ENCODE measurements at places on chromosomes 5 and 9.

GRCh38 chr9:13648676-13649075 lies 369.2 kb upstream of the MPDZ start:
- no peak for DNase-seq

DNA sequence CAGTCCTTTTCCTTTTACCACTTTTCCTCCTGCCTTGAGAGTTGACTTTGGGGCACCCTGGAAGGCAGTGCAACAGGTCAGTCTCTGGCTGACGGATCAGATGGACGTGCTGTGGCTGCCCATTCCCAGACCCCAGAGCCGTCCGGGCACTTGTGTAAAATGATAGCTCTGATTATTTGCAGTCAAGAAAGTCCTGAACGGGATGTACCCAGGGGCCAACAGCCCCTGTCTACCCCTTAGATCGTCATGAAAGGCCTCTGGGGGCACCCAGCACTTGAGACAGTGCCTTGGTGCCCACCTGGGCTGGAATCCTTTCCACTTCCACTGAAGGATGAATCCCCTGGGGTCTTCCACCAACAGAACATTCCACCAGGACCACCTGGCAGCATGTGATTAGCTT lies 17.7 kb upstream of the ANGPTL2 start:
- DNase-seq = no peak

DNA sequence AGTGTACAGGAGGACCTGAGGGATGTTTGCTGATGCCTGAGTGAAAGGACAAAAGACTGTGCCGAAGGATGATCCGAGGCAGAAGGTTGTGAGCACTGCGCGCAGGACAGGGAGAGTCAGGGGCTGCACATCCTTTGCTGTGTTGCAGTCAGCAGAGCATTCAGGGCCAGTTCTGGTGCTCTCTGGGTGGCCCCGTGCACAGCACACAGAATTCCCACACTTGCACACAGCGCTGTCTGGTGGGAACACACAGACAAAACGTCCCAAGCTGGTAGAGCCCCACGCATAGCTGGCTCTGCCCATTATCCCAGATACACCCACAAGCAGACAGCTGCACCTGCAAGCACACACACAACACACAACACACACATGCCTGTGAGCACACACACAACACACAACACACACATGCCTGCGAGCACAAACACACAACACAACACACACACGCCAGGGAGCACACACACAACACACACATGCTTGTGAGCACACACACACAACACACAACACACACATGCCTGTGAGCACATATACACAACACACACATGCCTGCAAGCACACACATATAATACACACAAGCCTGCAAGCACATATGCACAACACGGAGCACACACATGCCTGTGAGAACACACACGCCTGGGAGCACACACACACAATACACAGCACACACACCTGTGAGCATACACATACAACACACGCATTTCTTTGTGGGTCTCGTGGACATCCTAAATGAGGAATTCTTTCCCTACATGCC lies 74.4 kb downstream of the FGF18 start:
- DNase-seq = no peak

GRCh38 chr9:81537964-81538363 lies 151.4 kb downstream of the TLE1 start:
- DNase-seq = no peak

GRCh38 chr5:142881076-142881783 lies 111.1 kb downstream of the ARHGAP26 start:
- DNase-seq = no peak

- no peak for DNase-seq
Observed at GRCh38 chr9:89461265-89461664, 36.6 kb downstream of the SEMA4D start.

DNA sequence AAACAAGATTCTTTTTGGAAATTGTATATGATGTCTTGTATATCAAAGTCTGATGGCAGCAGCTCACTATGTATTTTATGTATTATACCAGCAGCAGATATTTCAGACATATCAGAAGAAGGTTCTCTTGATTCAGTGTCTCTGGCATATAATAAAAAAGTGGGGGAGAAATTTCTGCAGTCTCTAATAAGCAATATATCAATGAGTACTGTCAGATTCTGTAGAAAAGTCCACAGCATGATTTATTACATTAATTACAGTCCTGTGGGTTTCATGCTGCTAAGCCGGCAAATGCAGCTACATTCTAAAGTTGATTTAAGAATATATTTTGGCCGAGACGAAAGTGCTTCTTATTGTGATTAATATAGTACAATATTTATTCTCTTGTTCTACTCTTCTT lies 113.1 kb downstream of the KIAA1958 start:
- DNase-seq = no peak

DNA sequence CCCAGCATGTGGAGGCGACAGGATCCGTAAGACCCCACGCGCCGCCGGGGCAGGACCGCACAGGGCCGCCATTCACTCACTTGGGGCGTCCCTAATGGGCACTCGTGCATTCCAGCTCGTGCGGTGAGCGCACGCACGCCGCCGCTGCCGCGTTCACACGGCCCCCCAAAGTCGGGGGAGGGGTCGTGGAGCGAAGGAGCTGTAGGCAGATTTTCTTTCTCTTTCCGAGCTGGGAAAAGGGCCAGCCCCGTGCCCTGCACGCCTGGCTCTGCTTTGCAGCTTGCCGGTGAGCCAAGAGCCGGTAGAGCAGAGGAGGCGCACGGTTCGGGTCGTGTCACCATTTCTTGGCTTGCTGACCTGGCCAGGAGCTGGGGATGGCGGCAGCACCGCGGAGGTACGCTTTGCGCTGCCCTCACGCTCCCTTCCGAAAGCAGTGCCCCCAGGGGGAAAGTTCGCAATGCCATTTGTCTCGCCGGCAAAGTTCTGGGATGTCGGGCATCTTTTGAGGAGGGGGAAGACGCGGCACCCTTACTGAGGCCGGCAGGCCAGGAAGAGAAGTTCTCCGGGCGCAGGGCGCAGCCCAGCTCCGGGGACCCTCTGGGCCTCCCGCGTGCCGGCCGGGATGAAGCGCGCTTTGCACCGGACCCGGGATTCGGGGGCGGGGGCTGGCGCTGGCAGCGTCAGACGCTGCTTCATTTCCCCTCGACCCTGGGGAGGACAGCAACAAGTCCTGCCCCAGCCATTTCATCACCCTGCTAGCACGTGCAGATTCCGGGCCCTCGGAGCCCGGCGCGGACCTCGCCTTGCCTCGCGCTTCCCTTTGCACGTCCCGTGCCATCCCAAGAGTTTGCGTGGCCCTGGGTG lies 898 bp downstream of the STC2 start:
- no peak for DNase-seq

GRCh38 chr5:32543291-32543690 lies 42.1 kb upstream of the SUB1 start:
- no peak for DNase-seq

DNA sequence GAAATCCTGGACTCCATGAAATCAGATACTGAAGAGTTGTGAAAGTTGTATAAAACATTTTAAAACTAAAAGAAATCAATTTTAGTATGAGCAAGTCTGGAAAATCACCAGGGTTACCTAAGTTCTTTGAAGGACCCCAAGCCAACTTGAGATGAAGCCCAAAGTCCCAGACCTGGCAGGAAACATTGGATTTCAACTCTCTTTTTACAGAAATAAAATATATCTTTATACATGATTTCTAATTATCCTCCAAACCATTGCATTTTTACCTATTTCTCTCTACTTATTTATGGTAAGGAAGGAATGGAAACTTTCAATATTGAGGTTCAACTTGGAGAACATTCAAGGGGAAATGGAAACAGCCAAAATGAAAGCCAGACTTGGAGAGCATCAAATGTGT lies 390.6 kb upstream of the C9orf72 start:
- DNase-seq = no peak

GRCh38 chr5:72394688-72395087 lies 74.5 kb downstream of the PTCD2 start:
- no peak for DNase-seq

GRCh38 chr9:133063500-133064231 lies 1.9 kb downstream of the CEL start:
- no peak for DNase-seq

GRCh38 chr9:91208419-91208745 lies 153.3 kb downstream of the AUH start:
- no peak for DNase-seq

DNA sequence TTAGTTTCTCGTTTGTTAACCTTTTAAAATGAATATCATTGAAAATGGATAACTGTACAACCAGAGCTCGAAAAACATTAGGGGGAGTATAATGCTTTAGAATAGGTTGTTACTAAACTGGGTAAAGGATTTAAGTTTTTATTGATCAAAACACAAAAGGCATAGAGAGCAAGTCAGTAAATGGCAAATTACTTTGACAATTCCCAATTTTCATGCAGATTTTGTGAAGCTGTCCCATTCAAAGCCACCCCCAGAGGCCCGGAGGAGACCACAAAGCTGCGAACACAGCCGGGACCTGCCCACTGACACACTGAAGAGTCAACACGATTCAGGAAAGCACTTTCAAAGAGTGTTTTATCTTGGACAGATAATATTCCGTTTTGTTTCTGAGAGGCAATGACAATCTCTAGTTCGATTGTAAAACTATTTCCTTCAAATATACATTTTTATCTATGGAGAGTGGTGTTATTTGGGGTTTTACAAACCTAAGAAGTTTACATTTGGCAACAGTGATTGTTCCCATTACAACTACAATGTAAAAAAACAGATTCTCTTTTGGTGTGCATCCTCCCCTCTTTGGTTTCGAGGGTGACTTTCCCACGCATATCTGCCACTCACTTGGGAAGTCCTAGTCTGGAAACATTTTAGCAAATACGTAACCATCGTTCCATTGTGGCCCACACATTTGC lies 182.6 kb upstream of the TBCA start:
- no peak for DNase-seq

DNA sequence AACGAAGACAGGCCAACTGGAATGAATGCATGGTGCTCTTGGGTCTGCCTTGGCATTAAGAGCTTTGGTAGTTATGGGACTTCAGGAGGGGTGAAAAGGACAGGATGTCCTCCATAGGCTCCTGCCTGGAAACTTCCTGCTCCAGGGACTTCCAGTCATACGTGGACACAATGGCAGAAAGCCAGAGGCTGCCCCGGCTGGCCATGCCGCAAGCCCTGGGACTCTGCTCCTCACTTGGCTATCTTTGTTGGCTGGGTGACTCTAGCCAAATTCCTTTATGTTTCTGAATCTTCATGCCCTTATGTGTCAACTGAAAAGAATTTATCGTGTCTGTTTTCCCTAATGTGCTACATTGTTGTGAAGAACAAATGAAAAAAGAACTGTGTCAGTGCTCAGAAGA lies 136.9 kb downstream of the SIL1 start:
- DNase-seq = no peak

DNA sequence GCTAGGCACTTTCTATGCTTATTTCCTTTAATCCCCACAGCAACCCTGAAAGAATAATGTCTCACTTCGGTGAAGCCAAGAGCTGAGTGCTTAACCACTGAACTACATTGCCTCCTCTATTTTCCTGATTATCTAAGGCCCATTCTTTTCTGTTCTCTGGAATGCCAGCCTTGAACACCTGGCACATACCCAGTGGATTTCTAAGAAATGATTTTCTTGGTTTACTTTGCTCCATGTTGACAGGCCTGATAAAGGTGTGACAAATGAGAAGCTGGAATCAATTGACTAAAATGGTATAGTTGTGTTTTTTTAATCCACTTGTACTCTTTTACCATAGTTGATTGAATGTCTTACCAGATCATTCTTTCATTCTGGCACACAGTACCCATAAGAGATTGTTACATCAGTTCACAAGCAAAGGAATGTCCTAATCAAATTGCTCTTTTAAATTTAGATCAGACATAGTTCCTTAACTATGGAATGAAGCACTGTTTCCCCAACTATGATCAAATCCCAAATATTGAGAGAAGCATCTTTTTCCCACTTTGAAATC lies 9.0 kb upstream of the ENC1 start:
- no peak for DNase-seq

GRCh38 chr5:179776411-179776938 lies 17.3 kb upstream of the LTC4S start:
- no peak for DNase-seq

DNA sequence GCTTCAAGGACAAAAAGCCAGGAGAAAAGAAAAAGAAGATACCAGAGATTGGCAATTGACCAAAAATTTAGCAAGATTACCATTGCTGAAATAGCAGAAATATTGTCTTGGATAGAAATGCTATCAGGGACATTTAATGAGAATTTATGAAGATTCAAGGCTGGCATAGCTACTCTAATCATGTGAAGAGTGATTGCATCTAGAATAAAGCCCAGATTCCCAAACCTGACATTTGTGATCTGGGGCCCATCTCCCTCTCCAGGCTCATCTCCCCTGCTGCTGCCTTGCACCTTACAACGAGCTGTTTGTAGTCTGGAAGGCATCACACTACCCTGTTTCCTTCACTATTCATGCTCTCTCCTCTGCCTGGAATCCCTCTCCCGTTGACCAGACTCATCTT lies 114.5 kb downstream of the C9orf152 start:
- DNase-seq = no peak

Data from T-helper 1 cell (primary cell).